ENCODE measurements at places on chromosomes 1 and 21.

DNA sequence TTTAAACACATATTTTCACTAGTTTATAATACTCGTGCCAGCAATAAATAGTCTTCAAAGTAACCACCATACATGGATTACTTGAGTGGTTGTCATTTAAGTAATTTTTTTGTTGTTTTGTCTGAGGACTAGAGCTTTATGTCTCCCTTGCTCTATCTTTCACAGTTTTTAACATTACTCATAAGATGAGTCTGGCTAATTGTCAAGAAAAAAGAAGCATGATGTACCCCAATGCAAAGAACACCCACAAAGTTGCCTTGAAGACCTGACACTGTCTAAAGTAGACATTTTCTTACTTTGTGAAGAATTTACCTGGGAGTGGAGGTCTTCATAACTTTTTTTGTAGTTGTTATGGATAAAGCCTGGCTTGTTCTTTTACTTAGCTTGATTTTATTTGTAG is 210.4 kb upstream of the BRINP3 start:
- DNase-seq, result no peak

- no peak for DNase-seq
These were observed 335.8 kb downstream of the CAMTA1 start for GRCh38 chr1:7120863-7121621.

- DNase-seq, result no peak
These were observed 6.7 kb downstream of the GORAB start for GRCh38 chr1:170538687-170539086.

GRCh38 chr1:229470406-229471043 is 36.6 kb upstream of the ACTA1 start:
- no peak for DNase-seq

DNA sequence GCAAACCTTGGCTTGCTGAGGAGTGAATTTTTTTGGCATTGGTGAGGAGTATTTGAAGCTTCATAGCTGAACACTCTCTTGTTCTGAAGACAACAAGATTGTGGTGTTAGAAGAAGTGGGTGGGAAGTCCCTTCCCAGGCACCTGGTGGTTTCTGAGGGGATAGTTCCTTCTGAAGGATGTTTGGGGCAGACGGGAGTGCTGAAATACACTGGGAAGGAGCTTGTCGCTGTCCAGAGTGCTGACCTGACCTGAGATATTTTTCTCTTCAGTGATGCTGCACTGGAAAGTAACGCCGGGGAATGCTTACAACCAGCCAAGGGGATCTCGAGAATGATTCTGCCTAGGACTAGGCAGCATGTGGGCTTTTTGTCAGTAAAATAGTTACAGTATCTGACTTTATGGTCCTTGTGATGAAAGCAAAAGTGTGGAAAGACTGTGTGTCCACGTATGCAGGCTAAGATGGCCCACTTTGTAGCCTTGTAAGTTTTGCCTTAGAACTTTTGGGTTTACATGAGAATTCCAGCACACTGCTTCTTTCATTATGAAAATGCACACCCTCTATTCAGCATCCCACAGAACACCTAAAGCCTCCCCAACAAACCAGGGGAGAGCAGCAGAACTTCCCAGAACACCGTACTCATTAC is 33.1 kb upstream of the NFASC start:
- no peak for DNase-seq

DNA sequence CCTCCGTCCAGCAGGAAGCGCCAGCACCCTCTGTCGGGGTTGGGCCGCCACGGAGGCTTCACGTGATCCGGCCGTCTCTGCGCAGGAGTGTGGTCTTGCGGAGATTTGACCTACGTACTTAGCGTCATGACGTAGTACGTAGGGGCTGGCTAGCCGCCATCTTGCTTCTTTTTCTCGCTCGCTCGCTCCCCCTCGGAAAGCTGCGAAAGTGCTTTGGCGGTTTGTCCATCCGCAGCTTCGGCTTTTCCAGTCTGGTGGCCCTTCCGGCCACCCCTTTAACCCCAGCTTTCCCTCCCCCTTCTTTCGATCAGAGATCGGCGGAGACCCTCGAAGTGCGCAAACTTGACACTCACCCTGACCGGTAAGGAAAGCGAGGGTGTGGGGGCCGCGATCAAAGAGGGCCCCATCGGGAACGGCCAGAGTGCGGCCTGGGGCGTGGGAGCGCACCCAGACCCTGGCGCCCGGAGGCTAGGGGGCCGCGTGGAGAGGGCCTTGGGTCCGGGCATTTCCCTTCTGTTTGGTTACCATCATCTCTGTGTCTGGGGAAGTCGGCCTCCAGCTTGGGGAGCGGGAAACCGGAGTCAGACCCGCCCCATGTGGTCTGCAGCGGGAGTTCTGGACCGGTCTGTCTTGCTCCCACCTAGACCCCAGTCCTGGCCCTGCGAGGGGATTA is at the start of gene PRRC2C:
PRRC2C (plus strand) TSS at position 156 of the 673 bp plus-strand sequence. CDS start 26,559 bp downstream, outside the sequence.
- DNase-seq, result peak; percentile 86

DNA sequence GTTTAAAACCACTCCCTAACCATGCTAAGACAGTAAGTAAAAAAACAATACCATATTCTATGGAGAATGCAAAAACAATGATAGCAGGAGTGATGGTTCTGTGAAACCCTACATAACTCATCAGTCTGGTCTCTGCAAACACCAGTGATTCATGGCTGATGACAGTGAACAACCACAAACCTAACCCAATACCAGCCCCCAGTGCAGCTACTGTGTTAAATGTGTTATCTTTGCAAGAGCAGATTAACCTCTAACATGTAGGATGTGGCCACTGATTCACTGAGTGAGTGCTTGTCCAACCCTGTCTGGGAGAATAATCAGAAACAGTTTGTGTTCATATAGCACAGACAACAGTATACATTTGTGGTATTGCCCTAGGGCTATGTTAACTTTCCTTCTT is 100.2 kb upstream of the COG2 start:
- no peak for DNase-seq

DNA sequence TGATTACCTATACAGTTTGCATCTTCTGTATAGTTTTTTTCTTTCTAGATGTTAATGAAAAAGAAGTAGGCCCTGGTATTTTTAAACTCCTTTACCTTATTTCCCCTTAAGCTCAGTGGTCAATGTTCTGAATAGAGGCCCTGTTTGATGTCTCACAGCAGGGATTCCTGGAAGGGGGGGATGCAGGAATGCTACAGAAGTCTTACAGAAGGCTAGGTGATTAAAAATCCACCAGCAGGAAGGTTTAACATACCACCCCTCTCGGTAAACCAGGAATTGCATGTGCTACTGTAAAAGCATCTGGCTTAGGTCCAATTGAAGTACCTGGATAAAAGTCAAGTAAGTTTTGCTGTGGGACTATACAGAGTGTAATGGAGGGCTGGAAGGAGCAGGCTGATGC is 78.3 kb downstream of the NOS1AP start:
- DNase-seq, result no peak

- no peak for DNase-seq
These were observed 12.5 kb downstream of the PDXK start for GRCh38 chr21:43731476-43731875.
